Inflammatory macrophage treated with lipopolysaccharide for 1 hour (primary cell): ENCODE measurements at places on chromosomes 2 and 18.

- DNase-seq = no peak
These were observed 223.2 kb upstream of the PXDN start for GRCh38 chr2:1967242-1968208.

GRCh38 chr18:35303610-35304009, 13.6 kb upstream of the ZSCAN30 start:
- no peak for DNase-seq

DNA sequence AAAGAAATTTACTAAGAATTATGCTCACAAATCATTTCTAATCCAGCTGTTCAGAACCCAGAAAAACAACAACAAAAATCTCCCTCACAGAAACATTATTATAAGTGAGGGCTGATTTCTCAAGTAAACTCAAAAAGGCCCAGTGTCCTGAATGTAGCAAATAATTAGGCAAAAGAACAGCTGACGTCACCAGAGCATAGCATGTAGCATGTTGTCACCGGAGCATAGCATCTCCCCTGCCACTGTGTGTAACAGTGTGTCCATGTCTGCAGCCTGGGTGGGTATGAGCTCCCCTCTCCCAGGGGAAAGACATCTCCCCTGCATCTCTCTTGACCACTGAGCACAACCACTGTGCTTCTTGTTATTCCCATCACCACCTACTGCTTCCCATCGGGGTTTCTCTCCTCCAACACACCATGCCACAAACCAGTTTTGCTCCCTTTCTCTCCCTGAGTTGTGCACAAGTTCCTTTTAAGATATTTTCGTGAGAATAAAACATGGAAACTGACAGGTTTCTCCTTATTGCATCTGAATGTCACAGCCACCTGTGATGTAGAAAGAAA, 126.7 kb downstream of the CABYR start:
- DNase-seq = no peak

DNA sequence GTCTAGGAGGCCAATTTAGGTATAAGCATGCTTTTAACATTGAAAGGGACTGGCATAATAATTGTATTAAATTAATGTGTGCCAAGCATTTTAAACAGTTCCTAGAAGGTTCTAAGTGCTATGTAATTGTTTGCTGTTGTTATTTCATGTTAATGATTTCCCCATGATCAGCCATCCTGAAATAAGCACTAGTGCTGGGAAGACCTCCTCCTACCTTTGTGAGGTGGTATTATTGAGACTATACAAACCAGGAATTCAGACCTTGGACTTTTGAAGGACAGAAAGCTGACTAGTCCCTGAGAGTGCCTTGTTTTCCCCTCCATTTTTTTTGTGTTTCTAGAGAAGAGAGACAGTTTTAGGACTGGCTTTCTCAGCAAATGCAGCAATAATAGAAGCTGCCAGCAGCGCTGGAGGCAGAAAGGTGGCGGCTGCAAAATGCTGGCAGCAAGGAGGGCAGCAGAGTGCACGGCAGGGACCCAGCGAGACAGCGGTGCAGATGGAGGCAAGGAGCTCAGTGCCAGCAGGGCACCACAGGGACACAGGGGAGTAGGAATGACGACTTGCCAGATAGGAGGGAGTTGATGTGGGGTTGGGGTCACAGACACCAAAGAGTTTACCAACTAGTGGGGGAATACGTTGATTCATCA, 25.3 kb downstream of the NABP1 start:
- DNase-seq = no peak

- DNase-seq = no peak
These were observed 17.2 kb downstream of the TEX51 start for GRCh38 chr2:126915903-126916302.

- DNase-seq = peak; percentile 72
These were observed 66.5 kb downstream of the CLHC1 start for GRCh38 chr2:55165626-55166025.

DNA sequence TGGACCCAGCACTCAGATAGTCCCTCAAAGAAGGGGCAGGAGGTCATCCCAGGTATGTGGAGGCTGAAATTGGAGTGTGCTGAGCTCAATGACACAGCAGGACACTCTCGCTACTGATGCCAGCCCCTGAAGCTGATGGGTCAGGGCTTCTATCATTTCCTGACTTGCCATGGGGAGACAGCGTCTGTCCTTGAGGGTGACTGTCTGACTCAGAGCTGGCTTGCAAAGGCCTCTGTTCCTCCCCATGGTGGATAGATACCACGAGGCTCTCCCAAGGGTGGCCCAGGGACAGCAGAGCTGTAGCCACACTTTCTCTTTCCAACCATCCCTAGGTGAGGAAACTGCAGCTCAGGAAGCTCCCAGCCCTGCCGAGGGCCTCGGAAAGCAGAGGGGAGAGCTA, 10.8 kb downstream of the ALPG start:
- DNase-seq = no peak

- DNase-seq = no peak
These were observed 410 bp upstream of the TGIF1 start for GRCh38 chr18:3449512-3450011.

GRCh38 chr2:85737481-85737880, 16.3 kb upstream of the ATOH8 start:
- DNase-seq = no peak

DNA sequence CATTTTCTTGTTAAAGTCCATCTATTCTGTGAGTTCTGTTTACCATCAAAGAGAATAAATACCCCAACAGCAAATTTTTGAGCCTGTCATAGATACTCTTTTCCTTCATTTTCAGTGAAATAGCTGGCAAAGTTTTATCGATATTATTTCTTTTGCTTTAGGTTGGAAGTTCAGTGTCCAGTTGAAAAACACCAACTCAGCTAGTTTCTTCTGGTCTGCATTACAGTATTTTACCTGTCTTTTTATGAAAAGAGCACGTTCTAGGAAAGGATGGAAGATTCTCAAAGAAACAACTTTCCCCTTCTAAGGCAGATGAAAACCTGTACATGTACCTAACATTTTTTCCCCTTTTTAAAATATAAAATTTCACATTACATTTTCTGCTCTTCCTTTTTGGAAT, 80.4 kb upstream of the PROKR1 start:
- DNase-seq = no peak

- DNase-seq = no peak
These were observed 202.2 kb downstream of the SOX11 start for GRCh38 chr2:5894355-5894754.

- no peak for DNase-seq
These were observed 81.2 kb downstream of the GPD2 start for GRCh38 chr2:156517419-156517818.

GRCh38 chr2:147156970-147157369, 687.9 kb upstream of the ACVR2A start:
- DNase-seq = no peak

- no peak for DNase-seq
These were observed 42.8 kb downstream of the KLHL14 start for GRCh38 chr18:32730068-32730467.

DNA sequence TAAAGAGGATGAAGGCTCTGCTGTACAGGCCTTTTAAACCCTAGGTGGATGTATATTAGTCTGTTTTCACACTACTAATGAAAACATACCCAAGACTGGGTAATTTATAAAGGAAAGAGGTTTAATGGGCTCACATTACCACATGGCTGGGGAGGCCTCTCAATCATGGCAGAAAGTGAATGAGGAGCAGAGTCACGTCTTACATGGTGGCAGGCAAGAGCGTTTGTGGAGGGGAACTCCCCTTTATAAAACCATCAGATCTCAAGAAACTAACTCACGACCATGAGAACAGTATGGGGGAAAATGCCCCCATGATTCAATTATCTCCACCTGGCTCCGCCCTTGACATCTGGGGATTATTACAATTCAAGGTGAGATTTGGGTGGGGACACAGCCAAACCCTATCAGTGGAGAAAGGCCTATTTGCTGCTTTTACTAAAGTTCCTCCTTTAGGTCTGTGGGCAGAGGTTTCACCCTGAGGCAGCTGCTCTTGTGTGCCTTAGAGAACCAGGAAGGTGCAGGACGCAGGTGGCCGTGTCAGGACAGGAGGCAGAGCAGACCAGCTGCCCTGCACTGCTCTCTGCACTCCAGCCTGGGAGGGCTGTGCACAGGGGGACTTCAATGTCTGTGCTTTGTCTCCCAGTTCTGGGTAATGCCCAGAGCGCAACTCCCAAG, 178.8 kb upstream of the HDAC4 start:
- DNase-seq = no peak

DNA sequence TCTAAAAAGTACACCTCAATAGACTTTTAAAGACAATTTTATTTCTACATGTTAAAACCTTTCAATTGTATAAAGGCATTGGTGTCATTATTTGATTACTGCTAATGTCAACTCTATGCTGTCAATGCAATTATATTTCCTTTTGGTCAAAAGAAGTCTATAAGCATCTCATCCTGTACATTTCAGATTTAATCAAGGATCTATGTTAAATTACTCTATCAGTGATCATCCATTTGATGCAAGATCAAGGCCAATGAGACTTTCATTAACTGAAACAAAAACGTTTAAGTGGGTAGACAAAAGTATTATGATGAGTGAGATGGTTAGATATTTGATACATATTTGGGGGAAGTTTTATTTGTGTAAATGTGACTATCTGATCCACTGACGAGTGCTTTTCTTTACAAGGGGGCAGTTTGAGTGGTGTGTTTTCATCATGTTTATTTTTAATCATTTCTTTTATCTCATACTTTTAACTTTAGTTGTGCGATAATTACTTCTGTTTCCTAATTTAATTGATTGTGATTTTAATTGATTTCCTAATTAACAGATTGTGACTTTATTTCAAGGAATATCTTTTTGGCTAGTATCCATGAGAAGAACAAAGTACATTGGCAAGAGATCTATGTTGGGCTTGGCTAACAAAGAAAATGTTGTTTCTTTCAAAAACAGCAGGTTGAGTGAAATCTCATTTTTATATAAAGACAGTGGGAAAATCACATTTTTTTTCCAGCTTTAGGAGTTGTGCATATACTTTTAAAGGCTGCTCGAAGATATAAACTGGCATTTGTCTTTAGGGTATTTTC, 1.1 kb downstream of the ARHGAP28 start:
- no peak for DNase-seq

- DNase-seq = no peak
These were observed 619.7 kb downstream of the PLCL1 start for GRCh38 chr2:198424112-198424511.

GRCh38 chr18:65091744-65092329, 659.0 kb upstream of the CDH7 start:
- DNase-seq = peak; percentile 1

GRCh38 chr2:170291474-170291873, 113.5 kb downstream of the MYO3B start:
- DNase-seq = no peak

DNA sequence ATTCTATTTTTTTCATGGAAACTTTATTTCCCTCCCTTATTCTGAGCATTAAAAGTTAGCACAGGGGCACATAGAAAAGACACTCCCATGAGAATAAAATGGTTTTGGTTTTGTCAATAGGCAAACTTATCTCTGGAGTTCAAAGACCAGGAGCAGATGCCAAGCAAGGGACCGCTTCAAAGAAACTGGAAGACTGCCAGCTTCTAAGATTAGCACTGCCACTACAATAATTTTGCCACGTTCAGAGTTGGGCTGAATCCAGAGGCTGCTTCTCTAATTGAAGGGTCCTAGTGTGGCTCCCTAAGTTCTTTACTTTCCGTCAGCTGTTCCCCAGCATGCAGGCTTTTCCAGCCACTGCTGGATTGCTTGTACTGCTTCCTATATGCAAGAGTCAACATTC, 681.0 kb upstream of the GCFC2 start:
- DNase-seq = no peak

DNA sequence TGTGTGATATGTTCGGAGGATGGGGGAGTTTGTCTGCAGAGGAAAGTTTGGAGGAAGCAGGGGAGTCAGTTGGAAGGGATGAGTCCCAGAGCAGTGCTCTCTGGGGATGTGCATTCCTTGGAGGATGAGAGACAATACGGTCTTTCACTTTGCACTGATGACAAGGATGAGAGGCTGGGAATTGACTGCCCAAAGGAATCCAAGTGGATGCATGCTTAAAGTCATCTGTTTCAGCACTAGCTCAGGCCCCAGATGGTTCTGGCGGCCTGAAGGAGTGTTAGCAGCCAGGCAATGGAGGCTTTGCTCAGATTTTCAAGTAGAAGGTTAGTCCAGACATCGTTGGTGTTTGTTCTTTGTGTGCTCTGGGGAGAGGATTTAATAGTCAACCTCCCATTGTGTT, 100.2 kb downstream of the CRIM1 start:
- no peak for DNase-seq

GRCh38 chr18:24917767-24918166, 434.2 kb downstream of the ZNF521 start:
- no peak for DNase-seq

- no peak for DNase-seq
These were observed 16.1 kb downstream of the MBP start for GRCh38 chr18:77116201-77117080.

DNA sequence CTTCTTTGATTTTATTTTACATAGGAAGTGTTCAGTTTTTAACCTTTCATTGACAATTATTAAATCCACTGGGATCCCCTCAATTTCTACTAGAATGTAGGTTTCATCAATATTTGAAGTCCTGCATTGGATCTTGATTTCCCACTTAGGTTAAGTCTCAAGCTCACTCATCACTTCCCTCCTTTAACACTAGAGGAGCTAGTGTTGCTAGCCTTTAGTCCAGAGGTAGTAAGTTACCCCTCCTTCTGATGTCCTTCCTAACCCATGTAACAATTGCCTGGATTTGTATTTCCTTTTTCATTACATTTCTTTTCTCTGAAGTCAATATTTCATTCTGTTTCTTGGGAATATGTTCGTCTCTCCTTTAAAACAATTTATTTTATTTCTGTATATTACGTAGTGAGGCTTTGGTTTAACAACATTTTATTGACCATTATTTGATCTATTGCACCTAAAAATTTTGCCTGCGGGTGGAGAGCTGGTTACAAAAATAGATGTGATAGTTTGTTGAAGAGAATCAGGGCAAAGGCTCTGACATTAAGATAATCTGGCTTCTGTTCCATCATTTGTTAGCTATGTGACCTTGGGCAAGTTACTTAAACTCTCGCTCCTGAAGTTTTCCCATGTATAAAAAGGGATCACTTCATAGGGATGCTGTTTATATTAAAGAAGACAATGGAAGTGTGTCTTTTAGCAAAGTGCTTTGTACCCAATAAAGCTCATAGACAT, 833.0 kb downstream of the SLC4A3 start:
- no peak for DNase-seq

DNA sequence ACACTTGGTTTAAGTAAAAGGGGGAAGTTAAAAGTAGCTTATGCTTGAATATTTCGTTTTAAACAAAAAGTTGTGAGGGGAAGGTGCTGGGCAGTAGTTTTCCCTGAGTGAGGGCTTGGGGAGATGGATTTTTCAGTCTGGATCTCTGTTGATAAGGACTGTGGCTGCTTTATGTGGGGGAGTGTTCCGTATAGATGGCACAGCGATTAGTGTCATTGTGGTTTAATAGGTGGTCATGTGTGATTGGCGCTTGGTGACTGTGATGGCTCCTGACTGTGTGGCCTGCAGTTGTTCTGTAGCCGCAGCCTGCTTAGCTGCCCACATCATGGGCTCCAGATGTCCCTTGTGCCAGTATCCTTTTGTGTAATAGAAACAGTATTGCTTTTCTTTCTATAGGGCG, 156.2 kb downstream of the WDSUB1 start:
- no peak for DNase-seq

GRCh38 chr18:44672506-44672905, 8.2 kb upstream of the SETBP1 start:
- DNase-seq = no peak

- DNase-seq = no peak
These were observed 773 bp downstream of the MBP start for GRCh38 chr18:77131652-77132368.
